Stimulated activated CD8-positive, alpha-beta memory T cell treated with anti-CD3 and anti-CD28 coated beads, Interleukin-7, amount 100 ng/mL, for 1 hour (primary cell): ENCODE measurements at places on chromosomes 5 and 9.

GRCh38 chr5:111133436-111133751 lies 41.2 kb downstream of the WDR36 start:
- no peak for DNase-seq

DNA sequence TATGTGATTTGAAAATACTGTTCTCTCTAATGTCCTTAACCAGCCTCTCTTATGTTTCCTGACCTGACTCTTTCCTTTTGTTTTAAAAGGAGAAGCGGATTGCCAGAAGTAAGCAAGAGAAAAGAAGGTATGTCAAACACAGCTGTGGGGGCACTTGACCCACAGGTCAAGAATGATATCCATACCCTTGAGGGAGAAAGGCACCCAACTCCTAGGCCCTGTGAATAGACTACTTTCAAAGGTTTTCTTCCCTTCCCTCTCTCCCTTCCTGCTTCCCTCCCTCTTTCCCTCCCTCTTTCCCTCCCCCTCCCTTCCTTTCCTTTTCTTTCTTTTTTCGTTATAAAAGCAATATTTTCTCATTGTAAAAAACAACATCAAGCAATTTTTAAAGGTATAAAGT lies 306.8 kb downstream of the TRPM3 start:
- no peak for DNase-seq

DNA sequence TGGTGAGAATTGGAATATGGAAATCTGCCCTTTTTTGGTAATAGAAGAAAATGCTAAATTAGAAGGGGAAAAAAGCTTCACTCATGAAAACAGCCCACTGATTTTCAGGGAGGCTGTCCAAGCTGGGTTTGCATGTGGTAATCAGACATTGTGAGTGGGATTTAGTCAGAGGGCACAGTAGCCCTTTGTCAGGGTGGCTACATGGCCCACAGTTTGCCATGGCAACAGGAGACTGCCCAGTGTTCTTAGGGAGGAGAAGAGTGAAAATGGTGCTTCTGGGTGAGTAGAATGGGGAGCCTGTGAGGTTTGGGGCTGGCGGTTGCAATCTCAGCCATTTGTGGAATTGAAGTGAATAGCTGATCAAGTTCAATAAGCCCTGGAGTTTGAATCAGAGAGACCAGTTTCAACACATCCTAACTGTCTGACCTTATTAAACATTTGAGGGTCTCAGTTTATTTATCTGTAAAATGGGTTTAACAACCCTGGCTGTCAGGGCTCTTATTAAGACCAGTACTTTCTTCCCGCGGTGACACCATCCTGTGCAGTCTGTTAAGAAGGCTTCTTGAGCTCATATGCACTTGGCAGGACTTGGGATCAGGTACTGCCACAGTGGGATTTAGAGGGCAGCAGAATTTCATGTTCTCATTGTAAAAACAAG lies 107.6 kb upstream of the TNC start:
- no peak for DNase-seq

- DNase-seq = no peak
These were observed 809 bp downstream of the TNIP1 start for GRCh38 chr5:151079838-151080612.

GRCh38 chr9:121322037-121322736 lies 47.9 kb downstream of the STOM start:
- no peak for DNase-seq

GRCh38 chr5:37283214-37283820 lies 34.1 kb upstream of the CPLANE1 start:
- no peak for DNase-seq

DNA sequence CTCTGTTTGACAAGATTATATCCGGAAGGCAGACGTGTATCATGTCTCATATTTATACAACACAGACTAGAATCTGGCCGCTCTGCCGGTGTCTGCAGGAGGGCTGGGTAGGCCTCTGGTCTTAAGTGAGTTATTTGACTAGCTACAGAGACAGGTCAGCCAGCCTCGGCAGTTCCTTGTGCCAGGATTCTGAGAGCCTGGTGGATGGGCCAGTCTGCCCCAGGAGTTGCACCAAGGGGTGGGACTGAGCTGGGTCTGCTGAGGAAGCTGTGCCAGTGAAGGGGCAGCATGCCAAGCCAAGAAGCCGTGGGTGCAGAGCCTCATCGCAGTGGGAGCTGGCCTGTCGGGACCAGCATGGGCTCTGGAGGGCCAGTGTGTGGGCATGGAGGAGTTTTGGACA lies 7.1 kb downstream of the SNX18 start:
- DNase-seq = no peak

- DNase-seq = no peak
These were observed 320.9 kb downstream of the CDK5RAP2 start for GRCh38 chr9:120259100-120259499.

DNA sequence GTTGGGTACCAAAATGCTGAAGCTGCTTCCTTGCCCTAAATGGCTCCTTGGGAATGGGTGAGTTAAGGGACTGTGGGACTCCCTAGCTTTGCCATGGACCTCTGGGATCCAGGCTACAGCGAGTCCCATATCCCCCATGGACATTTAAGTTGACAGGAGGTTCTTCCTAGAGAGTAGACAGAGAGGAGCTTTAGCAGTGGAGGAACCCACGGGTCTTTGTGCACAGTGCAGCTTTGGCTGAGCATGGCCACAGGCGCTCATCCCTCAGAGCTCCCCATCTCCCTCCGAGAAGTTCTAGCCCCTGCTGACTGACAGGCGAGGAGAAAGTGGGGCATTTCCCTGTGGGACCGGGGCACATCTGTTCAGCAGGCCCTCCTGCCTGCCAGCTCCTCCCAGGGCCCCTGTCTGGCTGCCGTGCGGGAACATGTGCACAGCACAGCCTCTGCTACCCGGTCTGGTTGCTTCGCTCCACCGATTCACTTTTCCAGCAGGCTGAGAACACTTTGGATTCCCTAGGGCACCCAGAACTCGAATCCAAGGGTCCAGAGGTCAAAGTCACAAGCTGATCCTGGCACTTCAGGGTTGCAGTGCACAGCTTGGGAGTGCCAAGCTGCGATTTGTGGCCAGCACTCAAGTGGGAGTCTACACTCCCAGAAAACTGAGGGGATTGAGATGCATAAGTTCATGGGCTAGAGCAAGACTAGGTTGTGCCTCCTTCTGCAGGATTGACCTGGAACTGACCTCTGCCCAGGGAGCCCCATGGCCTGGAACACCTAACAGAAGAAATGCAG lies 40.6 kb upstream of the DMRTA1 start:
- no peak for DNase-seq

- DNase-seq = no peak
These were observed 9.3 kb upstream of the OR13F1 start for GRCh38 chr9:104494808-104495207.

- DNase-seq = peak; percentile 92
These were observed at the start of gene GALT for GRCh38 chr9:34646211-34647083. Gene GALT, plus strand, starts transcription at chr9:34646675. Its CDS starts 30 bp downstream, at chr9:34646705.

DNA sequence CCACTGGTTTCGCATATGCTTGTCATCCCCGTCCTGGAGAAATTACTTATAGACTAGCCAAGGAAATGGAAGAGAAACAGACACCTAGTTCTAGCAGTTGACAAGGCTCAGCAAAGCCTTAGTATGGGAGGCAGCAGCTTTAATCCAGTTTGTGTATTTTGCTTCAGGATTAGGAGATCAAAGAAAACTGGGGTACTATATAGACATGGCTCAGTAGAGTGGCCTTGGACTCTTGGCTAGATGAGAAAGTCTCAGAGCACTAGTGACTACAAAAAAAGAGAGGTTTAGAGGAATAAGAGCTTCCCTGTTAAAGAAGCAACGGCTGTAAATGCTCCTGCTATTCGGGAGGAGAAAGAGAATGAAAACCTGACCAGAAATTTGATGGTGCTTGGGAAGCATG lies 349.1 kb downstream of the CTNND2 start:
- DNase-seq = no peak

DNA sequence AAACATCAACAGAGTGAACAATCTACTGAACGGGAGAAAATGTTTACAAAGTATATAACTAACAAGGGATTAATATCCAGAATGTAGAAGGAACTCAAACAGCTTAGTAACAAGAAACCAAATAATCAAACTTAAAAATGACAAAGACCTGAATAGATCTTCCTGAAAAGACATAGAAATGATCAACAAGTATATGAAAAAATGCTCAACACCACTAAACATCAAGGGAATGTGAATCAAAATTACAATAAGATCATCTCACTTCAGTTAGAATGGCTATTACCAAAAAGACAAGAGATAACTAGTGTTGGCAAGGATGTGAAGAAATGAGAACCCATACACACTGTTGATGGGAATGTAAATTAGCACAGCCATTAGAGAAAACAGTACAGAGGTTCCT lies 218.8 kb downstream of the MCTP1 start:
- DNase-seq = no peak

GRCh38 chr5:171953860-171954701 lies 52.4 kb downstream of the FBXW11 start:
- no peak for DNase-seq

DNA sequence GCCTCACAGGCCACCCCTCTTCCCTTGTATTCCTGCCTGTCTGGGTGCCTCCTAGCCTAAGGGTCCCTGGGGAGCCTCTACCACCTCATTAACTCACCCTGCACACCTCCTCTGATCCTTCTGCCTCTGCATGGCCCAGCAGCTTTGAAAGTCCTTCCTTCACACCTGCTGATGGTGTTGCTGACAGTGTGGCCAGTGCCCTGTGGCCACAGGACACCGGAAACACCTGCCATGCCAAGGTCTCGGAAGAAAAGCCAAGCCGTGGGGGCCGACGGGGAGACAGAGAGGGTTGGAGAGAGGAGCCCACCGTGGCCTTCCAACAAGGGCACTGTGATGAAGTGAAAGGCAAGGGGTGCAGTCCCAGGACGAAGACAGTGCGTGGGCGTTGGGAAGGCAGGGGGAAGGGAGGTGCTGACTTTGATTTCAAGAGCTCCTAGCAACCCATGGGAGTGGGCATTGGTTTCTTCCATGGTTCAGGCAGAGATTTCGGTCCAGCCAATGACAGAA lies 4.1 kb downstream of the BTNL9 start:
- DNase-seq = no peak

- DNase-seq = no peak
These were observed 73.9 kb downstream of the GOLPH3 start for GRCh38 chr5:32100230-32100629.

DNA sequence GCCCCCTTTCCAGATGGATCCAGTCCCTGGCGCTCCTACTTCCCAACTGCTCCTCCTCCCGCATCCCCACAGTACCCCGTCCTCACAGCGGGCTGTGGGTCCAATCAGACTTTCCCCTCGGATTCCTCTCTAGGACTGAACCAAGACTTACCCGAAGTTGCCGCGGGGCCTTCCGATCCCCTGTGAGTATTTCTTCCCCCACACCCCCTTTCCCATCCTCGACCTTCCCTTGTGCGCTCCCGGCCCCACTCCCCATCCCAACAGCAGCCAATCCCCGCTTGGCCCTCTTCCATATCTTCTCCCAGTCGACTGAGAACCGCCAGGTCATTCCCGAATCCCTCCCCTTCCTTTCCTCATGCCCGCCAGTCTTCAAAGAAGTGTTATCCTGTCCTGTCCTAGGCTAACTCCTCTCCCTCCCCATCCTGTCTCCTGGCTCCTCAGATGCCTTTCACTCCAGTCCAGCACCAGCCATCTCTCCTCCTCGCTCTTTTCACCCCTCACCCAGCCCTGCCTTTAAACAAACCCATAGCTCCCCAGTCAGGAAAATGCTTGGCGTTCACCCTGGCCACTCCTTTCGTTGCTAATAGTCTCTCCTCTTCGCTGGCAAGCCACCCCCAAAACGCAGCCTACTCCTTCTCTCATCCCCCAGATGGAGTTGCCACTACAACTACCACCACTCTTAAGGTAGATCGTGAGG lies 646 bp downstream of the SWI5 start:
- DNase-seq = no peak

DNA sequence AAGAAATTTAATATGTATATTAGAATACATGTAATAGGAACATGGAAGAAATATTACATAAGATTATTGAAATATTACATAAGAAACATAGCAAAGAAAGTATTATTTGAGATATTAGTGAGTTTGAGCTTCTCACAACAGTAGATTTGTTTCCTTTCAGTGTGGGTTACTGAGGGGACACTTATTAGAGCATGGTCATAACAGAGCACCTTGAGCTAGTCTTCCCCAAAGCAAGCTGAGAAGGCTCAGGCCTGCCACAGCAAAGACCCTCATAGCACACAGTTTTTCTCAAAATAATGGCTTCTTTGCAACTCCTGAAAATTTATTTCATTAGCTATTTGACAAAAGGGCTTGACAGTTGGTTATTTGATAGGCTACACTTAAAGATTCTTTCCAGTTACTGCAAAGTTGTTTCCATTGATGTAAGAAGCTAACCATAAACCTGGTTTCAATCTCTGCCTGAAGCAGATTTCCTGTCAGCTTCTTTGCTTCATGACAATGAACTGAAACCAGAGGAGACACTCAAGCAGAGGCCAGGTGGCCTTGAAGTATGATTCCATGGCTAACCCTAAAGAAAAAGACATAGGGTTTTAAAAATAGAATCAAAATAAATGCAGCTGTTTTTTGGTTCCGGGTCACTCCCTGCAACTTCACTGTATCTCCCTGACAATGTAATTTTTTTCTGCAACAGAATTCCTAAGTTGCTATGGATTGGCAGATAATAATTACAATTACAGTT lies 68.6 kb downstream of the ERMP1 start:
- no peak for DNase-seq

GRCh38 chr5:71663191-71663969 lies 55.7 kb upstream of the CARTPT start:
- DNase-seq = no peak

GRCh38 chr9:35267710-35268109 lies 105.9 kb downstream of the UNC13B start:
- no peak for DNase-seq

GRCh38 chr5:172931001-172931536 lies 28.2 kb upstream of the RPL26L1 start:
- no peak for DNase-seq

- no peak for DNase-seq
These were observed 31.2 kb downstream of the FGF18 start for GRCh38 chr5:171450423-171451331.
